NCI-H1436 treated with DMSO at 0.1 percent for 48 hours (cell line): ENCODE measurements at places on chromosomes 12 and 14.

- DNase-seq: no peak
These were observed 22.0 kb upstream of the RCOR1 start for GRCh38 chr14:102570334-102570995.

GRCh38 chr12:131166717-131167116, 213.0 kb downstream of the ADGRD1 start:
- DNase-seq: no peak

DNA sequence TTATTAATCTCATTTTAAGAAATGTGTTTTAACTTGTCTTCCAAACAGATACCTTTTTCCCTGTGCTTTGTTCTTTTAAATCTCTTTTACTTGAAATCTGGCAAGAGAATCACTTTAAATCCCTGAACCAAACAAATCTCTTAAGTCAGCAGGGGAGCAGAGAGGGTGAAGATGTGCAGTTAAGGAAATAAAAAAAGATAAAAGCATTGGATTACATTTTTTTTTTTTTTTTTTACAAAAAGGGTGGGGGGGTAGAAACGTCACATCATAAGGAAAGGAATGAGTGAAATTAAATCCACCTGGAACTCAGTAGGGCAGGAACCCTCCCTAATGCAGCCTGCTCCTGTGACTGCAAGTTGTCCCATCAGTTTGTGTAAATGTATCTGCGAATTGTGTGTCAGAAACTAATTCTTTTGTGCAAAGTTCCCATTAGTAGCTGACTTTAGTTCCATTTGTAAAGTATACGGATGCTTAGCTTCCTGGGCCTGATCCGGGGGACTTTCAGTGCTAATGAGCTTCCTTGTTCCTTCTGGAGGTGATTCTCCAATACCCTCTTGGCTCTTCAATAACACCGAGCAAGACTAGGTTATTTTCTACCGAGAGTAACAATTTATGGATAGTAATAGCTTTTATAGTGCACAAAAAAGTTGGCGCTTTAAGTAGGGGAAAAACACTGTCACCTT, 1.5 kb downstream of the TTC6 start:
- DNase-seq: no peak

DNA sequence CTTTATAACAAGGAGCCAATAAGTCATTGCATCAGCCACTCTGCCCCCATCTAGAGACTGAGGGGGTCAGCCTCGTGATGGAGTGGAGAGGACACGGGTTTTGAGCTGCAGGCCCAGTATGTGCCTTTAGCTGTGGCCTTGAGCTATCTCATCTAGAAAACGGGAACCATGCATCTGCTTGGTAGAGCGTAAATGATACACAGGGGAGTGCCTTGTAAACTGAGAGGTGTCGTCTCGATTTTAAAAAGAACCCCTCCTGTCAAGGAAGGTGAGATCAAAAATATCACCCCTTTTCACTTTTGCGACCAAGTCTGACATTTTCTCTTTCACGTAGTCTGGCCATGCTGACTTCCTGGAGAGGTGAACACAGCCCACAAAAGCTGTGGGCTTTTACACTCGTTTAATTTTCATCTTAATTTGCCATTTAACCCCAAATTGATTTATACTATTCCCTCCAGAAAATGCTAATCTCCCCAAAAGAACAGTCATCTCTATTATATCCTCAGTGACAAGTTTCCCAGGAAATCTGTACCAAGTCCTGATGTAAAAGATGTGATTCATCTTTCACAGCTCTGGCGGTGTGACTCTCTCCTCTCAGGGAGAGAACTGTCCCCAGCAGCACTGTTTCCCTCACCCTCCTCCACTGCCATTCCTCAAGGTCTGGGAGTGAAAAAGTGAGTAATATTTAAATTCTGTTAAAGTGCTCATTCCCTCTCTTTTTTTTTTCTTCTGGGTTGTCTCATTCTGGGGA, 30.6 kb downstream of the VCPKMT start:
- no peak for DNase-seq

GRCh38 chr12:57465747-57466505, 6.3 kb downstream of the GLI1 start:
- DNase-seq: no peak

GRCh38 chr14:101454229-101454628, 107.1 kb upstream of the DIO3 start:
- DNase-seq: no peak

DNA sequence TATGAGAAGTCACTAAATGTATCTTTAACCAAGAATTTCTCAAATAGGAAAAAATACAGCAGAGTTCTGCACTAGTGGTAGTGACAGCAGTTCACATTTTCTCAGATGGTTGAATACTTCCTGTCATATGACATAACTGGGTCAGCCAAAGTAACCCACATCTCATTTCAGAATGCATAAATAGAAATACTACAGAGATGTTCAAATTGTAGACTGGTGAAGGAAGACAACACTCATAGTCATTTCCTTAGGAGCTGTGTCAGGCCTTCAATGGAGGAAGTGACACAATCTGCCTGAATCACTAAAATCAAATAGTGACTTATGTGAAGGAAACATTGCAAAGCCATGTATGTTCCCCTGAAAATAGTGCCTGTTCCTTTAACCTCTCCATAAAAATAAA, 32.4 kb downstream of the FERMT2 start:
- DNase-seq: no peak

DNA sequence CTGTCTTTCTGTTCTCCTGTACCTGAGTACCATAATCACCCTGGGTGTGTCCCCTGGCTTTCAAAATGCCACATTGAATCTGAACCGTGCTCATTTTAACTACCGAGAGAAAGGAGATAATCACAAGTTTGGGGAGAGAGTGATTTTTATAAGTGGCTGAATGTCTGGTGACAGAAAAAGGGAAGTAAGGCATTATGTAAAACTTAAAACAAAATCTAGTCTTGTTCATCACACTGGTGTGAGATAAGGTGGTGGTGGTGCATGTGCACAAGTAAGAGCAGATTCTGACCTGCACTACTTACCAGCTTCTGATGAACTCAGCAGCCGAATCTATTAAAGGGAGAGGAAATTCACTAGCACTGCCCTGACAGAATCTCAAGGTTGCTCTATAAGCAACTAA, 56.3 kb downstream of the SPPL3 start:
- DNase-seq: no peak

GRCh38 chr14:68147303-68147702, 327.7 kb downstream of the RAD51B start:
- DNase-seq: no peak

GRCh38 chr14:92520102-92521057, 6.8 kb downstream of the RIN3 start:
- no peak for DNase-seq

DNA sequence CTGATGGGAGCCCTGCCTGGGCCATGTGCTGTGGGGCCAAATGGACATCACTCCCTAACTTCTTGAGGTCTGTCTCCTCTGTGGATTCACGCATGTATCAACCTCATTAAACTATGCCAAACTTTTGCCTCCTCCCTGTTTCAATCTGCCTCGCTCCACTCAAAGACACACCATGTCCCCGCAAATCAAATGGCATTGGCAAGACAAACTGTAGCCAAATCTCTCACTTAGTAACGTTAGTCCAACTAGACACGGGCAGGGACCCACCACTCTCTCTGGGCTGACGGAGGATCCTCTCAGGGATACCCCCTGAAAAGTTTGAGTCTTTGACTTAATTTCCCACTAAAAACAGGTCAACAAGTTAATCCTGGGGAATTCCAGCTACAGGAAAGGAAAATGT, 8.0 kb downstream of the ZBTB39 start:
- DNase-seq: no peak

GRCh38 chr12:131164096-131164872, 210.6 kb downstream of the ADGRD1 start:
- no peak for DNase-seq

- no peak for DNase-seq
These were observed 13.9 kb downstream of the EVL start for GRCh38 chr14:100078997-100079725.

GRCh38 chr12:126761420-126761819, 1505.5 kb upstream of the TMEM132C start:
- no peak for DNase-seq

GRCh38 chr12:109844091-109844490, 10.9 kb upstream of the TRPV4 start:
- no peak for DNase-seq

- DNase-seq: no peak
These were observed 133.7 kb downstream of the BRMS1L start for GRCh38 chr14:35959835-35960234.

DNA sequence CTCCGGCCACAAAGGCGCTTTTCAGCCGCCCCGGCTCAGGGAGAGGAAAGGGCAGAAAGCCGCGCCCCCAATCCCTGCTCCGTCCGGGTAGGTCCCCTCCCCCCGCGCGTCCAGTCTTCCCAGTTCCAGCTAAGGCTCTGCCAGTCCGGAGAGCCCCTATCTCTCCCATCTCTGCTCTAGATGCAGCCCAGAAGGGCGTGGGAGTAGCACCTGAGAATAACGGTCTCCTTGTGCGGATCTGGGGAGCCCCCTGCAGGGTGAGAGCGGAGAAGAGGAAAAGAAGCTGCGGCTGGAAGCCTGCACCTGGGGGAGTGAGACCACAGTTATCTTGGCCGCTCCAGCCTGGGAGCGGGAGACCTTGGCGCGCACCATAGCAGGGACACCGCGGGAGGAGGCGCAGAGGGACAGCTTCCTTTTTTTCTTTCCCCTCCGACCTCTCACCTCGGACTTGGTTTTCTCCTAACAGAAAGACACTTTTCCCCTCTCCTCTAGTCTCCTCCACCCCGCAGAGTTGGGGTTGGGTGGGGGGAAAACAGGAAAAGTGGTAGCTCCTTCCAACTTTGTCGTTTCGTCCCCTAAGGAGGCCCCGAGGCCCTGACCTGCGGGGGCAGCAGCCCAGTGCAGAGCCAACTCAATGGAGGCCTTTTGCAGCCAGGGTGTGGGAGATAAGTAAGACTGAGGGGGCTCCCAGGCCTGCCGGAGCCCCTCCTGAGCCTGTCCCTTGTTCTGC, 2.4 kb downstream of the DHH start:
- no peak for DNase-seq
